Spinal cord (tissue), 10 donors: ENCODE measurements at places on chromosomes 5 and 9. TPM values are rescaled to one million over a fixed set of nuclear protein-coding genes. Genes with fewer than 3 reads are reported as not detected.
A peak's percentile ranks its signal among the peaks of the same experiment; 100 is the strongest.

The NPR2 gene
- 24.9 TPM for total RNA-seq

DNA sequence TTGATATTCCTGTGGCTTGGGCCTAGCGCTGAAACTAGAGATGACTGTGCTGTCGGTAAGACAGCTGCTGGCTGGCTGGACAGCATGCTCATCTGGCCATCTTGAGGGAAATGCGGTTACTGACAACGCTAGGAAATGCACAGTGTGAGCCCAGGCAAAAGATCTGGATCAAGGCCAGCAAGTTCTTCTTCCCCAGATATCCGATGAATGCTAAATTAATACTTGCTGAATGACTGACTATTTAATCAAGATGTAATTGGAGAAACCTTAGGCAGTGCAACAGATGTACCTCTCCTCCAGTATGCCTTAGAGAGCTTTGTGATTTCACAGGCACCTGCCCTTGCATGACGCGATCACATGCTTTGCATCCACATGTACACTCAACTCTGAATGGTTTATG is 659.1 kb downstream of the EFNA5 start:
- DNase-seq: no peak

The LHX6 gene
- 5.1 TPM for total RNA-seq

DNA sequence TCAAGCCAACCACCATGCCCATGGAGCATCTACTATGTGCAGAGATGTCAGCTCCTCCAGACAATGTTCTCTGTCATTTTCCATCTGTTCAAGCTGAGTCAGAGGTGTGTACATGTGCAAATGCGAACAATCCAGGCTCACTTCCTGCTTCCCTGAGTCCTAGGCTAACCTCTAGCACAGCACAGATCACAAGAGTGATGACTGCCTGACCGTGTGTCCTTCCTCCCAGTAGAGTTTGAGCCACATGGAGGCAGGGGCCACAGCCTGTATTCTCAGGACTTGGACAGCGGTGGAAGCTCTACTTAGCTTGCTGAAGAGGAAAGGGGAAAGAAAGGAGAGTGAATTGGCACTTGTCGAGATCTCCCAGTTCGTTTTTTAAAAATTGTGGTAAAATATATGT is 87.2 kb downstream of the KCNIP1 start:
- DNase-seq: no peak

The OLFML2A gene
- total RNA-seq: 29.6 TPM

- DNase-seq: no peak
Observed at GRCh38 chr9:83403527-83404238, 134.5 kb downstream of the FRMD3 start.

The GRAMD2B gene
- total RNA-seq: 65.2 TPM

- no peak for DNase-seq
Observed at GRCh38 chr5:35161652-35162273, 68.5 kb downstream of the PRLR start.

The PTTG1 gene
- total RNA-seq: 53.8 TPM

DNA sequence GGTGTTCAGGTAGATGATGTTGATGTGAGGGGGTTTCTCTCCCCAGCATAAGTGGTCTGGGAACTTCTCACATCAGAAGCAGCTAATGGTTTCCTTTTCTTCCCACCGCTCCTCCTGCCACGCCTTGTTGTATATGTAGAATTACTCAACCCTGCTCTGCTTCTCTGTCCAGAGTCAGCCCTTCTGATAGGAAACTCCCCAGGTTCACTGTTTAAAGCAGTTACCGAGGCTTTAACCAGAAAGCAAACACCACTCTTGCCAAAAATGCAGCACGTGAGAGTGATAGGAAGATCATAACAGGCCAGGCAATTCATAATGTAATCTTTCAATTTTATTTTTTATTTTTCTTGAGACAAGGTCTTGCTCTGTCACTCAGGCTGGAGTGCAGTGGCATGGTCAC is 10.5 kb upstream of the TMEM252 start:
- no peak for DNase-seq

- no peak for DNase-seq
Observed at GRCh38 chr5:77935506-77936364, 159.6 kb upstream of the TBCA start.

DNA sequence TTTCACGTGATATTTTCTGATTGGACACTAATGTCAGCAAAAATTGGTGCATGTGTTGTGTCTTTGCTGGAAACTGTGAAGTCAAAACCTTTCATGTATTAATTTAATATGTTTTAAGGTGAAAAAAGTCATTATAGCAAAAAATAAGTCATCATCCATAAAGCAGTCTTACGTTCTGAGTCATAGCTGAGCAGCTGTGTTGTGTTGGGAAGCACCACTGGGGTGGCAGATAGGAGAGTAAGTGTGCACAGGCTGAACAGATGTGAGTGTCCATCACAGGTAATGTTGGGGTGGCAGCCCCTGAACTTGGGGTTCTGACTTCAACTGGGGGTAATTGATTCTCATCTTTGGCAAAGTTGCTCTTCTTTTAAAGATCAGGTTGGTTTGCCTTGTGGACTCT is 156.8 kb downstream of the NXNL2 start:
- no peak for DNase-seq

GRCh38 chr5:109688630-109688969 is 1.1 kb upstream of the MAN2A1 start:
- peak; percentile 32 for DNase-seq

- no peak for DNase-seq
Observed at GRCh38 chr5:57493034-57493433, 10.4 kb upstream of the ACTBL2 start.
